ENCODE measurements at places on chromosomes 2 and 18. TPM values are rescaled to one million over a fixed set of nuclear protein-coding genes. Genes with fewer than 3 reads are reported as not detected.

Gene LRP1B
- total RNA-seq: not detected

DNA sequence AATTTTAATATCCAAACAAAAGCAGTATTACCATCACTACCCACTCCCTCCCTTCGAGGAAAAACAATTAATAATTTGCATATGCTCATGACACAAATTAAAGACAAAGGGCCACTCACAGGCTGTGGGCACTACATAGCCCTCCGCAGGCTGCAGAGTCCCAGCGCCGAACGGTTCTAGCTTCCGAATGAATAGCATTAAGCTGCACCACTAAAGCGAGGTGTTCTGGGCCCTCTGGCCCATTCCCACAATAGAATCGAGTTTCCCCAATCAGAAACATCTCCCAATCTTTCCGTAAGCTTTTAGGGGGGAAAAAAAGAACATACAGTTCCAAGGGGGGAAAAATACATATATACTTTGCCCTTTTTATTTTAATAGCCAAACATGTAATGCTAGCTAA is 14.5 kb upstream of the SIX3 start:
- peak; percentile 73 for DNase-seq

GRCh38 chr2:204989877-204990276 is 444.6 kb downstream of the PARD3B start:
- no peak for DNase-seq

DNA sequence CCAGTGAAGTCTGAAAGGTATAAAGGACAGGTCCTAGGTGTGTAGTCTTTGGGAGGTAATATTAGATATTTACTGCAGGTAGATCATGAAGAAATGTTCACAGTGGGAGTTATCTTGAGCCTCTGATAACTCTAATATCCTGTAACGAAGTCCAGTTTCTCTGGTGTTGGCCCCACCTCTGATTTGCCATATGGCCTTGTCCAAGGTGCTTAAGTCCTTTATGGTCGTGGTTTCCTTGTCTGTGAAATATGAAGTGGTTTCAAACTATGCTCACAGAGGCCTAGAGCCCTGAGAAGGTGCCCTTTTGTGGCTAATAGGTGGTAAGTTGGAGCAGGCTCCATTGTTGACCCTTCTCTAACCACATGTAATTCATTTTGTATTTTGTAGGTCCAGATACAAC is 190.7 kb downstream of the ICOS start:
- DNase-seq: no peak

GRCh38 chr2:48199070-48199469 is 292.8 kb upstream of the FBXO11 start:
- no peak for DNase-seq

- DNase-seq: no peak
These were observed 77.7 kb downstream of the MEMO1 start for GRCh38 chr2:31933066-31933465.

Gene FBXO36
- total RNA-seq: 3.4 TPM

Gene SLC16A14
- 0.61 TPM for total RNA-seq

- DNase-seq: no peak
These were observed 7.8 kb upstream of the ZNF532 start for GRCh38 chr18:58856881-58857280.

Gene RAB17
- total RNA-seq: 31.9 TPM

- DNase-seq: no peak
These were observed 122.8 kb upstream of the COL5A2 start for GRCh38 chr2:189302274-189302948.

Gene SRD5A2
- not detected for total RNA-seq

- DNase-seq: no peak
These were observed 26.8 kb upstream of the HAAO start for GRCh38 chr2:42819160-42819559.

Gene CD8A
- not detected for total RNA-seq

GRCh38 chr2:198129609-198130008 is 325.2 kb downstream of the PLCL1 start:
- DNase-seq: no peak

DNA sequence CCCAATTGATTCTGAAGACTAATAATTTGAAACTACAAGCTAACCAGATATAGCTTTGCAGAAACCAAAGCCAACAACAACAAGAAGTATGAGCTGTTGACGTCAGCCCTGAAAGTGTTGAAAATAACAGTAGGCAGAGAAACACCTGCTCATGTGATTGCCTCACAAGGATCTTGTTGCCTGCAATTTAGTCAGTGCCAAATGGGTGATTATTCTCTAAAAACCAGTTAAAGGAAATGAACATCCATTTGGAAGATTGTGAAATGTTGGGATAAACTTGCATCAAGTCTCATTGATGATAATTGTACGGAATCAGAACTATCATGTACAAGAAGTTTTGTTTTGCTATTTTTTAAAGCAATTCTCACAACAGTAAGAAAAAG is 2.8 kb downstream of the CYTIP start:
- DNase-seq: no peak

Gene CCDC141
- total RNA-seq: 1.0 TPM

DNA sequence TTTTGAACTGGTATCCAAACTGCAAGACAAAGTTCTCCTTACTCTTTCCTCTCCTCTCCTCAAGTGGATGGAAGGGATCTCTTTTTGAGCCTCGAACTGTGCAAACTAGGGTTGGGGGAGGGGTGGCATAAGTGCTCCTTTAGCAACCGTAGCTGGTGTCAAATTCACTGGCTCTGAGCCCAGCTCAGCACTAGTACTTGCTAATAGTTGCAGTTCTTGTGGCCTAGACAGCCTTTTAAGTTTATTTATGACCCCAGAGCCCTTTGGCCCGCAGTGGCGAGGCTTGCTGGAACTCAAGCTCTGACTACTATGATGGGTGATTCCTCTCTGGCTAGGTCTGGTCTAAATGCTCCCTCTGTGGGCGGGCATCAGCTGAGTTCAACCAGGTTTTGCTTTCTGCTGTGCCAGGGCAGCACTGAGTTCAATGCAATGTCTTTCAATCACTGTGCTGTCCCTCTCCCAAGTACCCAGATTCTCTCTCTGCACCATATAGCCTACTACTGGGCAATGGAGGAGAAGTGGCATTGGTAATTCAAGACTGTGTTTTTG is 528.4 kb upstream of the SYT4 start:
- no peak for DNase-seq

DNA sequence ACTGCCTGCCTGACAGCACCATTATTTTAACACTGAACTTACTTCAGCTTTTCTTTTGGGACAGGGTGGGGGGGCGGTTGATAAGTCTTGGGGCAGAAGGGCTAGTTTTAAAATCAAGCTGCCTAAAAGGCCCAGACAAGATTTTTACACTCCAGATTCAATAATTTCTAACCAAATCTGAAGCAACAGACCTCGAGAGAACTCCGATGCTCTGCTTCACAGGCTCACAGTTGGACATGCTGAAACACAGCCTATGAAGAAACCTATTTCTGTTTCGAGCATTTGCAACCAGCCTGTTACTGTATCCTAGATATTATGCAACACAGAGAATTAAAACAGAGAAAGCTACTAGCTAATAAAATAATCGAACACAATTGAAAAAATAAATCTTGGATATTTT is 1.3 kb upstream of the MYT1L start:
- no peak for DNase-seq

Gene GKN1
- not detected for total RNA-seq

DNA sequence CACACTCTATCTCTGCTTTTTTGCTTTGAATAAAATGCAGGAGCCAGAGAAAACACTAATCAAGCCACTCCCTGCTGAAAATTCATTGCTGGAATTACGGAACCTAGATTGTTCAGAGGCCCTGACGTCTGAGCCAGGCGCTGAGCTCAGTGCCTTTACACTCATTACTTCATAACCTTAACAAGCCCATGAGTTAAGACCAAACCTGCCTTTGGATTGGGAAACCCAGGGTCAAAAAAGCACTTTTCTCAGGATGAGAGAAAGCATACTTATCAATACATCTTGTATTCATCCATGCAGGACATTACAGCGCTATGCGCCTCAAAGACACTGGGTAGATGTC is 762 bp downstream of the INO80C start:
- no peak for DNase-seq

GRCh38 chr2:96261328-96262003 is 4.3 kb downstream of the TMEM127 start:
- no peak for DNase-seq
